ENCODE measurements at places on chromosomes 3 and 15.

- DNase-seq: no peak
Measured at GRCh38 chr3:52237006-52237656, 1.8 kb downstream of the TWF2 start.

DNA sequence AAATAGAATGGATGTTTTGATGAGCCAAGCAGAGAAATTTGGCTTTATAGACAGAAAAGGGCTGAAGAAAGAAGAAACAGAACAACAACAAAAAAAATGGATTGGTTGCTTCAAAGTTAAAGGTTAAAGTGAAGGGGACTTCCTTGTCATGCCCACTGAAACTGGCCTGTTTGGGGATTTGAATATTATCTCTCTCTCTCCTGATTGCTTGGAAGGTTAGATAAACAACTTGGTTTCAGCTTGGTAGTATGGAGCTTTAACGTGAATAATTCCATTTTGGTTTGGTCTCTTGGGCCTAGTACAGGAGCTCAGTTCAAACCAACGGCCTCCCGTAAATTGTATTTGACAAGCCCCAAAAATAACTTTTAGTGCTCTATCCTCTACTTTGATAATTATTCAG is 70.8 kb upstream of the MBNL1 start:
- DNase-seq: no peak

DNA sequence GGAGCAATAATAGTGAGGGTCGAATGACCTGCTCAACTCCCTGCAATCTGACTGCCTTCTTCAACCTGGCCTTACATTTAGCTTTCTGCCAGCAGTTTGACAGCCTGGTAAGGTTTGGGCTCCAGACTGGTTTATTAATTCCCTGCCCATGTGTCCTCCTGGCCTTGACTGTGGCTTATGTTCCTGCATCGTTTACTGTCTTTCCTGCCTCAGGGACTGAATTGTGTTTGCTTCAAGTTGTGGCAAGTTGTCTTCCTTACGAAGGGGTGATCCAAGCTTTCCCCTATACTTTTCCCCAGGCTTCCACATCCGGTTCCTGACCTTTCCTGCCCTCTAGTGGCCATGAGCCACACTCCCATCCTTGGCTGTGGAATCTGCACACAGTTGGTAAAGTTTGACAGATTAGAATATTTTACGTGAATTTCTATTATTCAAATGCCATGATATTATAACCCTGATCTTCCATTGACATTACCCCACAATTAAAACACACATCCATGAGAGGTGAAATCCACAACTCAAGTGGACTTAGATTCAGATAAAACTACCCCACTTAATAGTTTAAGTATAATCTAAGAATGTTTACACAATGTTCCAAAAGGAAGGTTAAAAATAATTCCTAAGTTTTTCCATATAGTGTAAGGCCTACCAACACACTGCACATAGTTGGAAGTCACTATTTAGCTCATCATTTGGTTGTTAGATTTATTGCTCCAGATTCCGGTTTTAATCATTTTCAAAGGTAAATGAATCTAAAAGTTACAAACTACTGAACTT is 95.7 kb downstream of the NEDD4 start:
- no peak for DNase-seq

- no peak for DNase-seq
Measured at GRCh38 chr3:112010636-112011035, 11.9 kb downstream of the TAGLN3 start.

DNA sequence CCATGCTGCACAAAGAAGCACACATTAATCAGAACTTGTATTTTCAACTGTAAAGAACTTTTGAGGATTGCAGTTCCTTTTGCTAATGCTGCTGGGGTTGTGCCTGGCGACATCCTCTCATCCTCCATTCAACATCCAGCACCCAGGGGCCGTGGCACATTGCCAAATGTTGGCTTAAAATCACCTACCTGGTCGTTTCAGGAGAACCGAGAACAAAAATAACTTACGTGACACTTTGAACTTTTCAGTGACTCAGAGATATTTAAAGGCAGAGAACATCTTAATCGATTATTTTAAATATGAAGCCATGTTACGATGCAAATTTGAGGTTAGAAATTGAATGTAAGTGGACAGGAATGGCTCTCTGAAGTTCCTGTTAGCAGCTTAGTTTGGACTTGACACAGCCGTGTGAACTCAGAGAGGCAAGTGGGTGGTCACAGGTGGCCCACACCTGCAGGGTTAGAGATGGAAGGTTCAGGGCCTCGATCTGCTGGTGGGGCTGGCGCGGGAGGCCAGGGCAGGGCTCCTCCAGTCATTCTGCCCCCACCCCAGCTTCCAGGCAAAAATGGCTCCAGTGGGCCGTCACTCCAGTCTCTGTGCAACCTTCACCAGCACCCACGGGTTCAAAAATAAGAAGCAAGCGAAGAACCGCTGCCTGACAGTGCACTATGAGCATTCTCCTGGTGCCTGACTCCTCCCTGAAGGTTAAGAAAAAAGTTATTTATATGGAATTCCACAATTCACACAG is 12.2 kb downstream of the LRRK1 start:
- DNase-seq: no peak

- DNase-seq: no peak
Measured at GRCh38 chr3:153144779-153145178, 17.2 kb upstream of the RAP2B start.

GRCh38 chr15:67917636-67918035 is 77.8 kb upstream of the RNU6-1 start:
- DNase-seq: no peak

DNA sequence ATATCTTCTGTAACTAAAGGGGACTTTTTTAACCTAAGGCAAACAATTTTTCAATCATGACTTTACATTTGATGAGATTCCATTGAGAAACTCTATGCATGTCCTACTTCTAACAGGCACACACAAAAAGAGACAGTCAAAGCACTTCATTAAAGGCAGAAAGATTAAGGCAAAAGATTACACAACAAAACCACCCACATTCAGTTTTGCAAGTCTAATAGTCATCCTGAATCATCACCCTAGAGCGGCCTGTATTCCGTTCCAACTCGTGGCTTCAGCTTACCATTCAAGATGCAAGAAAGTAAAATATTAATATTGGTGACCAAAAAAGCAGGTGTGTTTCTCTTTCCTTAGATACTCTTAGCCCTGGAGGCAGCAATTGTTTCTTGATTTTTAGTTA is 205.9 kb downstream of the P3H2 start:
- DNase-seq: no peak

DNA sequence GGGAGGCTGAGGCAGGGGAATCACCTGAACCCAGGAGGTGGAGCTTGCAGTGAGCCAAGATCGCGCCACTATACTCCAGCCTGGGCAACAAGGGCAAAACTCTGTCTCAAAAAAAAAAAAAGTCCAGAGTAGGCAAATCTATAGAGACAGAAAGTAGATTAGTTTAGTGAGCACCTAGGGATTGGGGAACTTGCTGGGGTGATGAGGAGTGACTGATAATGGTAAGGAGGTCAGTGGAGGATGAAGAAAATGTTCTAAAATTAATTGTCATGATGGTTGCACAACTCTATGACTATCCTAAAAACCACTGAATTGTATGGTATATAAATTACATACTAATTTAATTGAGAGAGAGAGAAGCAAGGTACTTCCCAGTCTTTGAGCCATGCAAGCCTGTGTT is 27.8 kb upstream of the LYZL4 start:
- no peak for DNase-seq

- no peak for DNase-seq
Measured at GRCh38 chr15:59892985-59893384, 111.1 kb upstream of the FOXB1 start.

DNA sequence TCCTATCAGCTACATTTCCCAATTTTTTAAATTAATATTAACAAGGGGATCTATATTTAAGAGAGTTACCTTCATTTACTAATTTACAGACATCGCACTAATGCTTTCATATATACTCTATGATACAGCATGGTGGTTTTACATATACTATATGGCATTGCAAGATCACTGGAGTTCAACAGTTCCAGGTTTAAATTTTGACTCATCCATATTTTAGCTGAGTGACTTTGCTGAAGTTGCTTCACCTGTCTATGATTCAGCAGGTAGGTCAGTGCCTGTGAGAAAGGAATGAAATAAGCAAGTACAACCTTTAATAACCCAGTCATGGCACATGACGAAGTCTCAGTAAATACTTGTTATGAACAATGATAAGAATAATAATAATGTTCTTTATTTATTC is 211.1 kb downstream of the P3H2 start:
- DNase-seq: no peak

GRCh38 chr15:64503640-64504039 is 43.3 kb downstream of the ZNF609 start:
- no peak for DNase-seq

GRCh38 chr15:41936155-41936554 is 36.2 kb downstream of the EHD4 start:
- no peak for DNase-seq

- DNase-seq: no peak
Measured at GRCh38 chr3:42632146-42632545, 21.4 kb upstream of the ZBTB47 start.

GRCh38 chr3:145519398-145520047 is 641.5 kb downstream of the PLOD2 start:
- DNase-seq: no peak

- no peak for DNase-seq
Measured at GRCh38 chr3:12686096-12686495, 22.2 kb upstream of the RAF1 start.

DNA sequence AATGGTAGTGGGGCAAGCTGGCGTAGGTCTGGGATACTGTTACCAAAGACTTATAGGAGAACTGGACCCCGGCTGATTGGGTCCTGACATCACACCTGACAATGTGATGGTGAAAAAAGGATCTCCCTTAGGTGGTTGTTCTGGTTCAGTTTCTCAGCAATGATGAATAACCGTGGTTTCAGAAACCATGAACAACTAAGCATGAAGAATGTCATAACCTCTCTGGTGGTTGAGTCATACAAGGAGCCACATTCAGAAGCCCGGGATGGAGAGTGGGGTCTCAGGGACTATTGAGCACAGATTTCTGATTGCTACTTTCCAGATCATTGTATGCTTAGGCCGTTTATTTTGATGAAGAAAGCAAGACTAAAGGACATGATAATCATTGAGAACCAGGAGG is 17.4 kb downstream of the GPR160 start:
- no peak for DNase-seq
